ENCODE measurements at places on chromosomes 5 and 9.

DNA sequence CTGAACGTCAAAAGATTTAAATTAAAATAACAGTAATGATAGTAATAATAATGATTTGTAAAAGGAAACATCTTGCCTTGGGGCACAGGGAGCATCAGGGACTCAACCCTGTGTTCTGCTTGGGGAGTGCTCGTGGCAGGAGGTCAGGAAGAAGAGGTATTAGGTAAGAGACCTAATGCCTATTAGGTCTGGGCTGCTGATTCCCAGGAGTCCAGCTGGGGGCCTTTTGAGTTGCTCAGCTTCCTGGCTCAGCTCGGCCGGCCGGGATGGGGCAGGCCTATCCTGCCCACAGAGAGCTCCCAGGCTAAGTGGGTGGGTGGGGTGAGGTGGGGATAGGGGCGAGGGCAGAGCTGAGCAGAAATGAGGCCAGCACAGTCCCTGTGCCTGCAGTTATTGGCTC is 17.5 kb downstream of the LMX1B start:
- no peak for DNase-seq

- DNase-seq: no peak
These were observed 519.9 kb upstream of the WWC1 start for GRCh38 chr5:167771571-167771970.

DNA sequence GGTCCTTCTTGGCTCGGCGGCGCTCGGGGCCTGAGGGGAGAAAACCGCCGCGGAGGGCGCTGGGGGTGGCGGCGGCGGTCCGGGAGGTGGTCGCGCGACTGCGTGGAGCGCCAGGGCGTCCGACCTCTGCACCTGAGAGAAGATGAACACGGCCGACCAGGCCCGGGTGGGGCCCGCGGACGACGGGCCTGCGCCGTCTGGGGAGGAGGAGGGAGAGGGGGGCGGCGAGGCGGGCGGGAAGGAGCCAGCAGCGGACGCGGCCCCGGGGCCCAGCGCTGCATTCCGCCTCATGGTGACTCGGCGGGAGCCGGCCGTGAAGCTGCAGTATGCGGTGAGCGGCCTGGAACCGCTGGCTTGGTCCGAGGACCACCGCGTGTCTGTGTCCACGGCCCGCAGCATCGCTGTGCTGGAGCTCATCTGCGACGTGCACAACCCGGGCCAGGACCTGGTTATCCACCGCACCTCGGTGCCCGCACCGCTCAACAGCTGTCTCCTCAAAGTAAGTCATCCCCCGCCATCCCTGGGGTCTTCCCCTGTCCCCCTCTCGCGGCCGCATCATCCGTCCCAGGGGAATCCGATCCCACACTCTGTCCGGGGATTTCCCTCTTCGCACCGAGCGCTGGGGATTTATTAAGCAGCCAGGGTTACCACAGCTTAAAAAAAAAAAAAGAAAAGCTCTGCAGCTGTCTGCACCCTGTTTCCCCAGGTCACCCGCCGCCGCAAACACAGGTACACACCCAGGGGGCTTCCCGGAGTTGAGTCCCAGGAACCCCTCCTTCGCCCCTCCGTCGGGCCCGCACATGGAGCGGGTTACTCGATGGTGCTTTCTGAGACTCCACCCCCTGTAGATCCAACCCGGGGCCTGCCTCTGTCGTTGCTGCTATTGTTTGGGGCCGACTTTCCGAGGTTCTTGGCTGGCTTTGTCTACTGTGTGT is at the start of gene GTF3C4:
GTF3C4 (plus strand) TSS at position 8 of the 935 bp plus-strand sequence; CDS start at position 143, 135 bp downstream.
- DNase-seq: peak; percentile 16

DNA sequence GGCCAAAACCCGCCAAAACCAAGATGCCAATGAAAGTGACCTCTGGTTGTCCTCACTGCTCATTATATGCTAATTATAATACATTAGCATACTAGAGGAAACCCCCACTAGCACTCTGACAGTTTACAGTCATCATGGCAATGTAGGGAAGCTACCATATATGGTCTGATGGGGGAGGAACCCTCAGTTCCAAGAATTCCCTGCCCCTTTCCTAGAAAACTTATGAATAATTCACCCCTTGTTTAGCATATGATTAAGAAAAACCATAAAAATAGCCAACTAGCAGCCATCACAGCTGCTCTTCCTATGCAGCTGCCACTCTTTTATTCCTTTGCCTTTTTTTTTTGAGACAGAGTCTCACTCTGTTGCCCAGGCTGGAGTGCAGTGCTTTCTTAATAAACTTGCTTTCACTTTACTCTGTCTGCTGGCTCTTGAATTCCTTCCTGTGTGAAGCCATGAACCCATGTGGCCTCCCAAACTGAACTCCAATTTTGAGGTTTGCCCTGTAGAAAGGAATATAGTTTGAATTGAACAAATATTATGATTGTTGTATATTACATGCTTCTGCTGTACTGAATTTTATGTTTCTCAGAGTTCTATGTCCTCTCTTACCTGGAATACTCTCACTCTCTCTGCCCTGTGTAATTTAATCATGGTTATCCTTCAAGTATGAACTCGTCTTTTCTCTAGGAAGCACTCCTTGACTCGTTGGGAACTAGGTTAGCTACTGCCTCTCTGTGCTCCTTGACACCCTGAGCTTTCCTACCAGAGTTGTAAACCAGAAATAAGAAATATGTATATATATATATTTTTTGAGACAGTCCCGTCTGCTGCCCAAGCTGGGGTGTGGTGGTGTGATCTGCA is 59.8 kb downstream of the KIAA1958 start:
- no peak for DNase-seq

DNA sequence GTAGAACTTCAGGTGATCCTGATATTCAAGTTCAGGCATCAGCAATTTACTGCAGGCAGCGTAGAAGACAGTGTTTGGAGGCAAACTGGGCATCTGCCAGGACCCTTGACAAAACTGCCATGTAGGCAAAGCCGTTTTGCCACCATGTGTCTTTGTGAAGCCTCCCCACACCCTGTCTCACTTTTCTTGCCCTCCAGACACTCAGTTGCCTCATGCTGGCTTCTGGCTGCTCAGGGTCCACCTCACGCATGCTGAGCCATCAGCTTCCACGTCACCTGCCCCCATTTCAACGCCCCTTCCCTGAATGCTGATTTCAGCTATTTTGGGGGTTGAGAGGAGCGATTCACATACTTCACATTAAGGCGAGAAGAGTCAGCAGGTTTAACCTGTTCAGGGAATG is 165.2 kb upstream of the KLF9 start:
- DNase-seq: no peak

DNA sequence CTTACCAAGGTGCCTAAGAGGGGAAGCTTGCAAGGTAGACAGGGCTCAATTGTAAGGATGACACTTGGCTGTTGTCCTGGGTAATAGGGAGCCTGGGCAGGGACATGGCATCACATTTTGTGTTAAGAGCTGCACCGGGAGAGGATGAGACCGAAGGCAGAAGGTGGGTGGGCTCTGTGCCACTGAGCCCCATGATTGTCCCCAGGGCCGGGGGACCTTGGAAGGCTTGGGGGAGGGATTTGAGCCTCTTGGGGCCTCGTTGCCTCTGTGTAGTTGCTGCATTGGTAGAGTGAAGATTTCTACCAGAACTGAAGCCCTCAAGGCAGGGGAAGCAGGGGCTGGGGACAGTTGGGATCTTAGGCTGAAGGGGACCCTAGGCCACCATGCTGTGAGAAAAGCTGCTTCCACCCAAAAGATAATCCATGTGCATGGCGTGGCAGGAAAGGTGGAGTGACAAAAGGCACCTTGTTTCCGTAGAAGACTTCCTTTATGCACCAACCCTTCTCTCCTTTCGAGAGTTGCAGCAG is 11.9 kb downstream of the FGF18 start:
- no peak for DNase-seq

DNA sequence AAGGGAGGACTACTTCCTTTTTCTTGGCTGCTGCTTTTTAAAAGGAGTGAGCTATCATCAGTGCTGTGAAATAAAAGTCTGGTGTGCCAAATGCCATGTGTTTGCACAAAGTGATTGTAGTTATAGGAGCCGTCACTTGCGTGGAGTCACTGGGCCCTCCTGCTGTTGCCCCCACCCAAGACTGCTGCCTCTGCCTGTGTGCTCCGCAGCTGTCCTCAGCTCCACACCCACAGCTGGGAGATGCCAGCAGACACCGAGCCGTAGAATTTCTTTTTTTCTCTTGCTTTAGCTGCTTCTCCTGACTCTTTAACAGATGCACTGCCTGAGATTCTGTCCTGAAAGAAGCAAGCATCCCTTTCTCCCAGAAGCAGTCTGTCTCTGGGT is 9.8 kb upstream of the GLE1 start:
- no peak for DNase-seq

DNA sequence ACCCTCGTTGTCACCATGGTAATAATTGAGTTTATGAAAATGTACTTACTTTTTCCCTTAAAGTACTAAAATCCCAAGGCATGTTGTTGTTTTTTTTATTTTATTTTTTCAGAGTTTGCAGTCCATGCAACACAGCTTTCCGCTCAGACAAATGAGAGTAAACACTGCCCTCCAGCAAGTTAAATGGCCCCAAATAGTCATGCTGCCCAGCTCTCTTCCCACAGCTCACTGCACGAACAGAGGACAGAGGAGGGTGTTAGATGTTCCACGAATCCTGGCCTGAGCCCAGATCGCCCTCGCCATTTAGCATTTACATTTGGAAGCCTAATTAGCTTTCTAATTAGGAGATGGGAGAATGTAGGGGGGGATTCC is 1.9 kb downstream of the NIM1K start:
- DNase-seq: no peak

GRCh38 chr9:136023410-136024225 is 62.4 kb upstream of the UBAC1 start:
- no peak for DNase-seq

- no peak for DNase-seq
These were observed 702.8 kb downstream of the CETN3 start for GRCh38 chr5:89706731-89707130.

GRCh38 chr5:124935065-124935464 is 188.6 kb upstream of the ZNF608 start:
- no peak for DNase-seq

- DNase-seq: no peak
These were observed 285.4 kb downstream of the MAST4 start for GRCh38 chr5:66881480-66882161.

DNA sequence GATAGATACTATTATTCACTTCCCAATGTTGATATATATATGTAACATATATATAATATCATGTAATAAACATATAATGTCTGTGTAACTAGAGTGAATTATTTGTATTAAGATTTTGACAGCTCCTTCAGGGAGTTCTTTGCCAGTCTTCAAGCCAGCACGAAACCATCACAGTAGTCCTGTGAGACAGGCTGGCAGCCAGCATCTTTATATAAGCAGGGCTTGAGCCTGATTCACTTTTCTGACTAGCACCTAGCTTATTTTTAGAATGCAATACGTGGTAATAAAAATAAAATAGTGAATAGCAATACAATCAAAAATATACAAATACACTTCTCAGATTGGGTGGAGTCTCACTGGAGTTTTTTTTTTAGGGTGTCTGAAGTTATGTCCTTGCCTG is 20.7 kb upstream of the GDA start:
- no peak for DNase-seq

DNA sequence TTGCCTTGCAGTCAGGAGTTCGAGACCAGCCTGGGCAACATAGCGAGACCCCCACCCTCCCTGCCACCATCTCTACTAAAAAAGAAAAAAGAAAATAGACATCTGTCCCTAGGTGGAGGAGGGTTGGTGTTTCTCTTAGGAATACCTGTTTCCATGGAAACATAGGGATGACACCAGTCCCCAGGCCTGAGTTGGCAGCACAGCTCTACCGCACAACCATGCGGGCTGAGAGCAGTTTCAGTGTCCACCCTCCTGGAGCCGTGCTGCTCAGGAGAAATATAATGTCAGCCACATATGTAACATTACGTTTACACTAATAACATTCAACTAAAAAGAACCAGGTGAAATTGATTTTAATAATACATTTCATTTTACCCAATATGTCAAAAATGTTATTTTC is 39.3 kb upstream of the CDK20 start:
- DNase-seq: no peak

- DNase-seq: no peak
These were observed 5.7 kb downstream of the MEGF10 start for GRCh38 chr5:127296321-127296720.

DNA sequence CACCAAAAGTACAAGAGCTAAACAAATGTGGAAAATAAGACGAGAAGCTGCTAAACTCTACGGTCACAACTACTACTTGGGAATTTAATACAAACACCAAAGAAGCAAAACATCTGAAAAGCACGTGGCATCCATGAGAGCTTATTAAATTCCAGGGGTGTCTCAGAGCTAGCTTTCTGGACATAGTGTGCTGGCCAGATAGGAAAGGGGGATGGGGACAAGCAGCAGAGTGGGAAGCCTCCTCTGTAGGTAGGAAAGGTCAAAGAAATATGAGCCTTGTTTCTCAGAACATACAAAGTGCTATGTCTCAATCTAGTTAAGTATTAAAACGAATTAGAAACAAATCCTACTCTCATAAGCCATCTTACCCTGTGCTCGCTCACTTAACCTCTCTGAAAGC is 51.3 kb upstream of the GOLPH3 start:
- DNase-seq: no peak

DNA sequence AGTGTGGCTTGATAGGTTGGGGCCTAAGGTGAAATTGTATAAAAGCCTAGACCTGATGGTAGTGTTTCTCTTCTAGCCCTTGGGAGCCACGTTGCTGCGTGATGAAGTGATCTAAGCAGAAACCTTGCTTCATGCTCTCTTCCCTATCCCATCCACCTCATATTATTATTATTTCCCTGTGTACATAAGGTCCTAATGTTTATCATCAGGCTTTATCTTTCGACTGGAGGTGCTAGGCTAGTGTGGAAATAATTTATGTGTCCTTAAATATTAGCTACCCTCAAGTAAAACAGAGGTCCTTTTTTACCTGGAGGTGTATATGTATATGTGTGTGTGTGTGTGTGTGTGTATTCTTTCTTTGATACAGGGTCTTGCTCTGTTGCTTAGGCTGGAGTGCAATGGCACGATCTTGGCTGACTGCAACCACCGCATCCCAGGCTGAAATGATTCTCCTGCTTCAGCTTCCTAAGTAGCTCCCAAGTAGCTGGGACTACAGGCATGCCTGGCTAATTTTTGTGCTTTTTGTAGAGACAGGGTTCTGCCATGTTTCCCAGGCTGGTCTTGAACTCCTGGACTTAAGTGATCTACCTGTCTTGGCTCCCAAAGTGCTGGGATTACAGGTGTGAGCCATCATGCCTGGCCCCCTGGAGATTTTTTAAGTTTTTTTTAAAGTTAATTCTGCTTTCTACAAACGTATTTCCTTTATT is 3.7 kb downstream of the UGCG start:
- no peak for DNase-seq

DNA sequence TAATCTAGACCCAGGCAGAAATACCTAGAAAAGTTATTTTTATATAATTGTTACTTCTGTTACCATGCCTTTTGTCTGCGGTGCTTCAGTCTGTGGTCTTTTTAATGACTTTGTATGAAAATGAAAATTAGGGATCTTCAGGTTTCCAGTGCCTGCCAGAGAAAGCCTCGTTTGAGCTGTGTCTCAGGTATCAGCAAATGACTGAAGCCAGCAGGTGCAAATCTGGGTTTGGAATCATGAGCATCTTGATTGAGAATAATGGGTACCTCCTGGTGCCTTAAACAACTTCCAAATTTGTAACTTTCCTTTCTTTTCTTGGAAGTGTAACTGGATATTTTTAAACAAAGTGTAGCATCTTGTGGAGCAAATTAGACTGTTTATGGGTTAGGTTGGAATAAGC is 4.3 kb downstream of the ZBTB34 start:
- no peak for DNase-seq

GRCh38 chr9:73080110-73080694 is 71.5 kb upstream of the ANXA1 start:
- no peak for DNase-seq
